ENCODE measurements at places on chromosomes 11 and 22.

- no peak for DNase-seq
These were observed 116.6 kb downstream of the CEP164 start for GRCh38 chr11:117444256-117444655.

DNA sequence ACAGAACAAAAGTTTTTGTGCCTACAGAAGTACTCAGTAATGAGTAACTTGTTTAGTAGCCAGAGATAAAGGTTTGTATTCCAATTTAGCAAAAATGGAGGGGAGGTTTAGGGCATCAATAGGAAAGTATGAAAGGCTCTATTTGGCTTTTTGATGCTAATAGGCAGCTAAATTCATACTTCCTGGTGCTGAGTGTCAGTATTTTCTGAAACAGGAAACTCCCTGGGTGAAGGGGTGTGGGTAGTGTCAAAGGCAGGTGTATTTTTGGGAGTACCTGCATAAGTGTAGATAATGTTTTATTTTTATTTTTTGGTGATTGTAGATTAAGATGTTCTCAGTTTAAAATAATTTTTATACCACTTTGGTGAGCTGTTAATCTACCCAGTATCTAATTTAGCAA lies 29.3 kb upstream of the MMP7 start:
- no peak for DNase-seq

DNA sequence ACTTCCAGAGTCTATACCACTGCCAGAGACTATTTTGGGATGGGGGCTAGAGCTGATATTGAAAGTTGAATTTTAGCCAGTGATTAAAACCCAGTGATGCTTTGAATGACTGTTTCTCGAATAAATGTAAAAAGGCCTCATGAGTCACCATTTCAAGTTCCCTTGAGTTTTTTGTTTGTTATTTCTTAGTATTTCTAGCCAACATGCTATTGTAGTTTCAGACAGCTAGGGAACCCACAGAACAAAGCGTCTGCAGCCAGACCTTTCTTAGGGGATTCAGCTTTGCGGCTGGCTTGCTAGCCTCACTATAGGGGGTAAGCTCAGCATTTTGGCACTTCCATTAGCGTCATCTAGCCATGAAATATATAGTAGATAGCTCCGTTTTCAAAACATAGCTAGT lies 66.5 kb downstream of the DBX1 start:
- DNase-seq = no peak

- no peak for DNase-seq
These were observed 25.1 kb downstream of the ADM start for GRCh38 chr11:10329935-10330334.

- DNase-seq = no peak
These were observed 9.3 kb downstream of the CELSR1 start for GRCh38 chr22:46528121-46528610.

GRCh38 chr22:38214302-38215056 lies 12.7 kb downstream of the MAFF start:
- DNase-seq = peak; percentile 83

DNA sequence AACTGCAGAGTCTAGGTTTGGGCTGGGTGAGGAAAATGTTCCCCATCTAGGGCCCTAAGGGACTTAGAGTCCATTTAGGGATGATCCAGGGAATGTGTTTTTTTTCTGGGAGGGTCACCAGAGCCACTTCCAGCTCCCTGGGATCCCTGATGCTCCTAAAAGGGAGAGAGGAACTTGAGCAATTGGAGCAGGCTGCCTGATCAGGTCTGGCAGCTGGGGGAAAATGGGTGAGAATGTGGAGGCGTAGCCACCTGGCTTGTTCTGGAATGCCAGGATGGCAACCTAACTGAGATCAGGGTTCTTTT lies 1.2 kb downstream of the PGAP2 start:
- DNase-seq = no peak
